Stromal cell of bone marrow (primary cell): ENCODE measurements at places on chromosomes 1 and 21.

DNA sequence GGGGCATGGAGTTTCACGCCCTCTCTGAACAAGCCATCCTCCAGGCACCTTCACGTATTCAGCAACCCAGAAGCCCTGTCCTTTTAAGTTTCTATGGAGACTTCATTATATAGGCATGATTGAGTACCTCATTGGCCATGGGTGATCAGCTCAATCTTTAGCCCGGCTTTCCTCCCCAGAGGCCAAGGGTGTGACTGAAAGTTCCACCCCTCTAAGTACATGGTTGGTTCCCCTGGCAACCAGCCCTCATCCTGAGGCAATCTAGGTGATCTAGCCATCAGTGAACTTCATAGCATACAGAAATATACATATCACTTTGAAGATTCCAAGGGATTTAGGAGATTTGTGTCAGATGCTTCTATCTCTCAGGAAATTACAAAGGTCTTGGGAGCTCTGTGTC is 21.3 kb upstream of the DHX9 start:
- DNase-seq = no peak

DNA sequence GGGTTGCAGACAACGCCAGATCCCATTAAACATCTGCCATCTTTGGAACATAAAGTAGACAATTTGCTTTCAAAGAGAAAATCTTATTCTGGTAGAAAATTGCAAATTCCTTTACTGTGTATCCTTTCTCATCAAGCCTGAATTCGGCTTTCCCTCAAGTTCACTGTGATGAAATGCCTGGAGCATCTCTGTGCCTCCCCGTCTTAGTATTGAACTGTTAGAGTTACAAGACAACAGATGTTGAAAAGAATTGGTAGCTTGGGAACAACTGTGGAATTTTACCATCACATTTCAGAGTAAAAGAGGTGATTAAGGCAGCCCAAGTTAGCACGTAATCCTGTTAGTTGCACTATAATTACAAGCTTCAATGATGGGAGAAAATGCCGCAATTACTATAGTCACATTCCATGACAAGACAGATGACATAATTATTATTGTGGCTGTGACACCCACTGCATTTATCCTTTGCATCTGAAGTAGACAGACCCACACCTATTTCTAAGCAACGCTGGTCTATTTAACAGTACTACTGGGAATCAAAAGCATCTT is 54.4 kb upstream of the B3GALNT2 start:
- no peak for DNase-seq

- no peak for DNase-seq
Observed at GRCh38 chr1:35294809-35295208, 26.3 kb downstream of the ZMYM4 start.

DNA sequence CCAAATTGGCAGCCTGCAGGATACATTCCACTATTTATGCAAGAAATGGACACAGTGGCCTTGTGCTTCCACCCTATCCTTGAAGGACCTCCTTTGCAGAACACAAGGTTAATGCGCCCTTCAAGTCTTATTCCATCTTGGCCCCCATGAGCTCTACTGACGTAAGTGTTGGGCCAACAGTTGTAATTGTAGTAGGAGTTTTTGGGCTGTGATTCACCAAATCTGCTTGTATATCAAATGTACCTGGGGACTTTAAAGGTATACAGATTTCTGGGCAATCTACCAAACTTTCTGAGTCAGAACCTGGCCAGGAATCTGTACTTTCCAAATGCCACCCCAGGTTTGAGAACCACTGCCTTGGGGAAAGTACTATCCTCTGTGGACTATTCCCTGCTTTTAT is 100.9 kb upstream of the MARK1 start:
- DNase-seq = no peak

GRCh38 chr1:91637539-91637994 is 136.9 kb downstream of the CDC7 start:
- no peak for DNase-seq

- DNase-seq = no peak
Observed at GRCh38 chr1:226195144-226195543, 8.6 kb upstream of the ACBD3 start.

DNA sequence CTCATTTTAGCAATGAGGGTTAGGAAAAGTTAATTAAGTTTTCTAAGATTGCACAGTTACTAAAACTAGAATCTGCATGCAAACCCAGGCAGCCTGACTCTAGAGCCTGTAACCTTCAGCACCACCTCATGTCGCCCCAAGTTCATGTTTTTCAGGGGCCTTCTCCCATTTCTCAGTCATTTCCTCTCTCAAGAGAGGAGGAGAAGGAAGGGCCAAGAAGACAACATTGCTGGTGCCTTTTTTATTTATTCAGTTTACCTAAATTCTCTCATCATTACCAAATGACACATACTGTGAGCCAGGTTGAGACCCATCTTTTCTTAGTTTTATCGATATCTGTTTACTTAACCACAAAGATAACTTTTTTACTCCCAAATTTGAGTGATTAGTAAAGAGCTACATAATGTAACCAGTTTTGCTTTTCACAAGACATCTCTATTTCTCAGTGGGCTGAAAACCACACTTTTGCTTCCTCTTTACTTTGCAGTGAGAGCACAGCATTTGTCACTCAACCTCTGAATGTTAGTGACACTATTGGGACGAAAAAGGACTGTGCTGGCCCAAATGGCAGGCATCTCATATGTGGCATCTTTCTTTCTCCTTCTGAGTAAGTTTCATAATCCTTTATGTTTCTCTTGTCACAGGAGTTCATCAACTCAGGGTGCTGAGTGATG is at the start of gene CD101:
TSS of gene CD101 (plus strand) at position 507 of the 674 bp plus-strand sequence. CDS start at position 565, 58 bp downstream.
- no peak for DNase-seq

- DNase-seq = peak; percentile 4
Observed at GRCh38 chr1:75502776-75503175, 108.1 kb downstream of the SLC44A5 start.

DNA sequence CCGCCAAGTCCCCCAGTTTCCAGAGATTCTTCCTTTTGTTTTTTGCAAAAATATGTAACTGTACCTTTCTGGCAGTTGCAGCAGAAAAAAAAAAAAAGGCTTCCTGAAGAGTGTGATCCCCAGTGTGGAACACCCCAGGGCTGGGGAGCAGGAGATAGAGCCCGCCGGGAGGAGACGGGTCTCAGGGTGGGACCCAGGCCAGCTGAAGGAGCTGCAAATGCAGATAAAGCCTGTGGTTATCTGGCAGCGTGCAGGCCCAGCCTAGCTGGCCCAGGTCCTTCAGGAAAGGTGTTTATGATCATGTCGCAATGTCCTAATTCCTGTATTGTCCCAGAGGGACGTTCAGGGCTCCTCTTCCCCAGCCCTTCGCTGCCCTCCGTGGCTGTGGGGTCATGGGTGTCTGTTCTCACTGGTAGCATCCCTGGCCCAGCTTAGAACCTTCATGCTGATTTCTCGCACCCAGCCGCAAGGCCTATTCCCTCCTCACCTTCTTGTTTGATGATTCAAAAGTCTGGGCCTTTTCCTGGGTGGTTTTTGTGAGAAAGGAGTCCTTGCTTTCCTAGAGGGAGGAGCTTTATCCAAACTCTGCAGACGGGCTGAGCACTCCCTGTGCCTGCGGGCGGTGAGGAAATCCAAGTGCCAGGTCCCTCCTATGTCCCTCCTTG is 26.2 kb downstream of the RNF187 start:
- DNase-seq = no peak

DNA sequence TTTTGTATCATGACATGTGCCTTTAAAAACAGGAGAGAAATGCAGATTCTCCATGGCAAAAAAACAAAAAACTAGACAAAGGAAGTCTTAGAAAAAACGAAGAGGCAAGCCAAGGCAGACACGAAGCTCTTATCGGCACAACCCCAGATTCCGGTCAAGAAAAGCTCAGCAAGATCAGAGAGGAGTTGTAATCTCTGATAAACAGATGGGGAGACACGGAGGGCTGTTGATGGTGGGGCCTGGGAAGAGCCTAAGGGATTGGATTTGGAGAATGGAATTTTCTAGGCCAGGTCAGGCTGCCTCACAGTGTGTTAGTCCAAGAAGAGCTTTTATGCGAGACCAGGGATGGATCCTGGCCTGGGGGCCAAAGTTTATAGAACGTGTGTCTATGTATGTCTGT is 96.2 kb upstream of the AKT3 start:
- no peak for DNase-seq

DNA sequence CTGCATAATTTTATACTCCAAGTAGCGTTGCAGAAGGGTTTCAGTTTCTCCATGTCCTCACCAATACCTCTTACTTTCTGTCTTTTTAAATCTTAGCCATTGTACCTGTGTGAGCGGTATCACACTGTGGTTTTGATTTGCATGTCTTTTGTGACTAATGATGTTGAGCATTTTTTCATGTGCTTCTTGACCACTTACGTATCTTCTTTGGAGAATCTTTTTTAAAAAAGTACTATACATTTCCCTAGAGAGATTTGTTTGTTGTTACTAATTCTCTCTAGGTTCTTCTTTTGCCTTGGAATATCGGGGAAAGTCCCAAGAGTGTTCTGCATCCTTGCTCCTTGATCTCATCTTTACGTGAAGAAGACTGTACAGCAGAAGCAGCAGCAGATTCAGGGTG is 81.8 kb upstream of the WARS2 start:
- no peak for DNase-seq

GRCh38 chr1:93541045-93541444 is 93.1 kb downstream of the FNBP1L start:
- DNase-seq = no peak

- no peak for DNase-seq
Observed at GRCh38 chr1:222523852-222524251, 24.1 kb downstream of the HHIPL2 start.

GRCh38 chr1:179770887-179771502 is 27.9 kb downstream of the FAM163A start:
- no peak for DNase-seq

DNA sequence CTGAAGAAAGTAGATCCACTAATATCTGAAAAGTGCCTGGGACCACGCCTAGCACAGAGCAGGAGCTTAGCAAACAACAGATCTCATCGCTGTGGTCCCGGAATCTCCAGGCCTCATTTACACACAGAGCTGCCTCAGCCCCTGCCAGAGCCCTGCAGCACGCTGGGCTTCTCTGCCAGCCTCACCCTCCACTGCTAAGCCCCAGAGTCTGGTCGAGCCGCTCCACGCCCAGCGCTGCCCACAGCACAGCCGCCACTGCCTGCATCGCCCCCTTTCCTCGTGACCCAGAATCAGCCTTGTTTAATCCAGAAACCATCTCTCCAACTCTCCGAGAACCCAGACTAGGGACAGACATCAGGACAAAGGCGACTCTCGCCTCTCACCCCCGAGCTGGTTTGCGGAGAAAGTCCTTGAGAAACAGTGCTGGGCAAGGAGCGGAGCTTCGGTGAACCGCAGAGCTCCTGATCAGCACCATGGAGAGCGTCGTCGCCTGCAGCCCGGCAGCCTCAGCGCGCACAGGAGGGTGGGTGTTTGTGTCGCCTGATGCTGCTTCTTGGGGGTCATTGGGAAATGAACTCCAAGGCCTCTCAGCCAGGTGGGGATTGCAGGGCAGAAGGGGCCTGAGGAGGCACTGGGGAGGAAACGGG is 145.1 kb downstream of the NPHP4 start:
- peak; percentile 1 for DNase-seq

GRCh38 chr1:116224111-116224510 is 112.9 kb downstream of the MAB21L3 start:
- DNase-seq = no peak

DNA sequence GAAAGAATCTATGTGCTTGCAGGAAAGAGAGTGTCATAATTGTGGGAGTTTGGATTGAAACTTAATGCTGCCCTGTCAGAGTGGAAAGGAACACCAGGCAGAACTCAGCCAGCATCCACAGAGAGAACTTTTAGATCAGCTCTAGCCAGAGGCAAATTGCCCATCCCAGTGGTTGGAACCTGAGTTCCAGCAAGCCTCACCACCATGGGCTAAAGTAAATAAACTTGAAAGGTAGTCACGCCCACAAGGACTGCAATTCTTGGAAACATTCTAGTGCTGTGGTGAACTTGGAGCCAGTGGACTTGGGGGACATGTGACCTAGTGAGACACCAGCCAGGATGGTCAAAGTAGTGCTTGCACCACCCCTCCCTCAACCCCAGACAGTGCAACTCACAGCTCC is 571.6 kb downstream of the LRRIQ3 start:
- DNase-seq = no peak

GRCh38 chr1:100927276-100927675 is 31.4 kb downstream of the SLC30A7 start:
- DNase-seq = no peak

DNA sequence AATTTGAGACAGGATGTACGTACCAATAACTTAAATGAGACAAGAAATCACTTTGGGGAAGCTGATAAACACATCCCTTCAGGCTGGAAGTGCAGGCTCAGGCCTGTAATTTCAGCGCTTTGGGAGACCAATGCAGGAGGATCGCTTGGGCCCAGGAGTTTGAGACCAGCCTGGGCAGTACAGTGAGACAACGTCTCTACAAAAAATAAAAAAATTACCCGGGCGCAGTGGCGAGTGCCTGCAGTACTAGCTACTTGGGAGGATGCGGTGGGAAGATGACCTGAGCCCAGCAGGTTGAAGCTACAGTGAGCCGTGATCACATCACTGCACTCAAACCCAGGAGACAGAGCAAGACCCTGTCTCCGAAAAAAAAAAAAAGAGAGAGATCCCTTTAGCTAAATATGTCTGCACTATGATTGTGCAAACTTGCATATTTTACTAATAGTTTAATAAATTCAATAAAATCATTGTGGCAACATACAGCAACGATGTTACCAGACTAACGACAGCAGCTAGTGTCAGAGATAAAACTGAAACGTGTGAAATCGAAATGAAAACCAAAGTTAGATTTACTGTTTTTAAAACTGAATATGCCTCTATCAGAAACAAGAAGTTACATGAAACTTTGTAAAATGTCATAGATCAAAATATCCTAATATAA is 54.7 kb downstream of the CD2 start:
- no peak for DNase-seq

GRCh38 chr1:11645670-11646265 is 8.5 kb downstream of the FBXO2 start:
- peak; percentile 43 for DNase-seq

- DNase-seq = no peak
Observed at GRCh38 chr1:117659550-117660270, 53.9 kb downstream of the TENT5C start.

DNA sequence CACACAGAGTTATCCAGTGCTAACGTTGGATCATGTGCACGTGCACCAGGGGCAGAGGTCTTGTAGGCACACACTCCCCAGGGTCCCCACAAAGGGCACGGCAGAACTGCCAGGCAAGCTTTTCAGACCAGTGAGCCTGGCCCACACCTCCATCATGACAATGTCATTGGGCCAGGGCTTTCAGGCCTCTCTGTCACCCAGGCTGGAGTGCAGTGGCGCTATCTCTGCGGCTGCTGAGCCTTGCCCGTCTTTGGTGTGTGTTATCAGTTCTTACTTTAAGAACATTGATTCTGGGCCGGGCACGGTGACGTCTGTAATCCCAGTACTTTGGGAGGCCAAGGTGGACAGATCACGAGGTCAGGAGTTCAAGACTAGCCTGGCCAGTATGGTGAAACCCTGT is 44.2 kb downstream of the PKNOX1 start:
- DNase-seq = no peak

- no peak for DNase-seq
Observed at GRCh38 chr1:9038338-9038650, 12.1 kb upstream of the SLC2A7 start.

- DNase-seq = no peak
Observed at GRCh38 chr1:101124405-101124804, 98.8 kb upstream of the DPH5 start.

GRCh38 chr1:219223496-219223895 is 49.8 kb downstream of the LYPLAL1 start:
- DNase-seq = no peak

- DNase-seq = no peak
Observed at GRCh38 chr1:109388884-109389637, 8.7 kb downstream of the SORT1 start.

GRCh38 chr1:204170494-204171155 is 4.5 kb upstream of the REN start:
- DNase-seq = no peak

GRCh38 chr1:68188644-68189340 is 43.5 kb downstream of the WLS start:
- DNase-seq = no peak
